NCI-H446 (cell line): ENCODE measurements at places on chromosomes 6 and 20.

DNA sequence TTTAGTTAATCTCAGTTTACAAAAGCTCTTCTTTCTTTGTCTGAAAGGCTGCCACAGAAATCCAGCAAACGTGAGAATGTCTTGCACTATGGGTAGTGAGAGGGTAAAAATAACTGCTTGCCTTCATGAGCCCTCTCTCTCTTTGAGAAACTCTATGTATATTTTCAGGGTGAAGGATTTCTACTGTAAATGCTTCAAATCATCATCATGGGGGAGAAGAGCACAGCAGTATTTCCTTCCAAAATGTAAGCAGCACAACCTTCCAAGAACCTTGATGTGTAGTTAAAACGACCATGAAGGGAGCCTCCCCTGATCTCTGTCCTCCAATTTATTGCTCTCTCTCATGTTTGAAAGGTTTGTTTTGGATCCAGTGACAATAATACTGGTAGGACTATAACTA lies 141.3 kb upstream of the CENPW start:
- no peak for DNase-seq

- DNase-seq = peak; percentile 16
These were observed 12.1 kb upstream of the PAX1 start for GRCh38 chr20:21693322-21693721.

DNA sequence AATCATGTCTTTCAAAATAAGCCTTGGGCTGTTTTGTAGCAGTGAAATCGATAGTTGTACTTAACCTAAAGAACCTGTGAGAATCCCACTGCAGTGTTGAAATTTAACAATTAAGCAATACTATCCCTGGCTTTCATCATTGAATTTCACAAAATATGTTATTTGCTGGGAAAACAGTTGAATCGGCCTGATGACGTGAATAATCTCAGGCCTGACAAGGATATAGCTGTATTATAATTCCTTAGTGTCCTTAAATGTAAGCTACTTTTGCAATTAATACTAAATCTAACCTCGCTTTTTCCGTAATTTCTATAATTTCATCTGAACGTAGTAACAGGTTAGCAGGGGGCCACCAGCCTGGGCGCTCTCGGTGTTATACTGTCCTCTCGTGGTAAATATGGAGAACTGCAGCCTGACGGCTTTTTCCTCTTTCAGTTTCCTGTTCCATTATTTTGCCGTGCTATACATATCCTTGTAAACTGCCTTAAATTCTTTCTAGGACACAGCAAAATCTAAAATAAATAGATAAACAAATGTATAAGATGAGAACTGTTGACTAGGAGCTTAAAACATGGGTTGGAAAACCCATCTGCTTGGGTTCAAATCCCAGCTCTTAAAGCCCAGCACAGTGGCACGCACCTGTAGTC lies 24.0 kb downstream of the MTFR2 start:
- peak; percentile 71 for DNase-seq

GRCh38 chr6:100276311-100277057 lies 188.2 kb downstream of the SIM1 start:
- no peak for DNase-seq
